ENCODE measurements at places on chromosomes 13 and 19. TPM values are rescaled to one million over a fixed set of nuclear protein-coding genes. Genes with fewer than 3 reads are reported as not detected.

DNA sequence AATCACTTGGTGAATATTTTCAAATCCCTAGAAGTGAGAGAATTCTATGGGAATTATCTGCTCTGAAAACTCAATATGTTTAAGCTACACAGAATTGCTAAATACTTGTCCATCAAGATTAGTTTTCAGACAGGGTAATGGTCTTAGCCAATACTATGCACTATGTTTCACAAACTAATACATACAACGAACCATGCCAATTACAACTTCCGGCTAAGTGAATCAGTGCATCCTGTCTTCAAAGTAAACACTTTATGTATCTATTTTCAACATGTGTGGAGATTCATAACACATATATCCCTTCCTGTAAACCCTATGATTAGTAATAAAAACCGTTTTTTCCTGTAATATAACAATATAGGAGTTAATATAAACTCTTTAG is 181.5 kb downstream of the POSTN start:
- DNase-seq = no peak

Gene CYP2S1
- 0.34 TPM for total RNA-seq

Gene CEACAM7
- not detected for total RNA-seq

Gene FSD1
- total RNA-seq = 32.8 TPM

DNA sequence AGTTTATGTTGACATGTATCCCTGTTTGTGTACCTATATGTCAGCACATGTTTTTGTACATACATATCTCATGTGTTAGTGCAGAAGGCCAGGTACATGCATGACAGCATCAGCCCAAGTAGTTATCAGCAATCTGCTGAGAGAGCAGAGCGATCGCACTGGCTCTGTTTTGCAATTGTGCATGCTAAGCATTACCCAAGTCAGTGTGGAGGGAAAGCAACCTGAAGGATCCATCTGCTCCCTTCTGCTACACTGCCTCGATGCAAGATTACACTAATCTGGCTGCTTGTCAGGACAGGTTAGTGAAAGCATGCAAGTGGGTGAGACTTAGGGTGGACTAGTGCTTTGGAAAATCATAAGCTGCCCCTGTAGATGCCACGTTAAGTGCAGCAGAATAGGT is 211.8 kb downstream of the PCCA start:
- DNase-seq = no peak

DNA sequence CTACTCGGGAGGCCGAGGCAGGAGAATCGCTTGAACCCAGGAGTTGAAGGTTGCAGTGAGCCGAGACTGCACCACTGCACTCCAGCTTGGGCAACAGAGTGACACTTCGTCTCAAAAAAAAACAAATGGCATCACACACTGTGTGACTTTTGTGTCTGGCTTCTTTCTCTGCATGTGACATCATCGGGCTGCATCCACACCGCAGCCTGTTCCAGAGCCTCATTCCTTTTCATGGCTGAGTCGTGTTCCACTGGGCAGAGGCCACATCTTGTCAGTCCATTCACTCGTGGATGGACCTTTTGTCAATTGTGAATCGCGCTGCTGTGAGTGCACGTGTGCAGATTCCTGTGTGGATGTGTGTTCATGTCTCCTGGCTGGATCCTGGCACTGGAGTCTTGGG is 8.3 kb downstream of the THOP1 start:
- DNase-seq = no peak

Data from activated T-helper 2 cell treated with anti-CD3 and anti-CD28 coated beads, Interferon-gamma antibody, Interleukin-2, Interleukin-4, amounts not matched to agents 10 μg/mL and 5 μg/mL and 100 μg/mL, durations not matched to agents 14 hours and 24 hours and 36 hours (primary cell).